ENCODE measurements at places on chromosomes 12 and 14.

DNA sequence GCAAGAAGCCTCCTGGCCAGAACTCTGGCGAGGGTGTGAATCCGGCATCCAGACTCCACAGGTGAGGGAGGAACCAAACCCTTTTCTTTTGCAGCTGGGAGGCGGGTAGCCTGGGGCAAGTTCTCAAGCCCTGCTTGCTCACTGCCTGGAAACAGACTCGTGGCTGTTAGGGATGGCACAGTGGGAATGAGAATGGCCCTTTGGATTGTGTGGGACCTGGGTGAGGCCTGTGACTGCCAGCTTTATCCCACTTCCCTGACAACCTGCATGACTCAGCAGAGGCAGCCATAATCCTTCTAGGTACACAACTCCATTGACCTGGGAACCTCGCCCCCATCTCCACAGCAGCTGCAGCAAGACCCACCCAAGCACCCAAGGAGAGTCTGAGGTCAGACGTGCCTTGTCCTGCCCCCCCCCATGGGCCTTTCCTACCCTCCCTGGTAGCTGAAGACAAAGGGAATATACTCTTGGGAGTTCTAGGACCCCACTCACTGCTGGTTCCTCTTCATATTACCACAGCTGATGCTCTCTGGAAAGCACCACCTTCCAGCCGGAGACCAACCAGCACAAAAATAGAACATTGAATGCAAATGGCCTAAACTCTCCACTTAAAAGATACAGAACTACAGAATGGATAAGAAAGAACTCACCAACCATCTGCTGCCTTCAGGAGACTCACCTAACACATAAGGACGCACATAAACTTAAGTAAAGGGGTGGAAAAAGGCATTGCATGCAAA, 5.1 kb upstream of the GPR33 start:
- DNase-seq: no peak

GRCh38 chr12:27583057-27583797, 59.2 kb downstream of the PPFIBP1 start:
- DNase-seq: no peak

GRCh38 chr12:128817111-128818015, 6.4 kb downstream of the SLC15A4 start:
- DNase-seq: peak; percentile 33

DNA sequence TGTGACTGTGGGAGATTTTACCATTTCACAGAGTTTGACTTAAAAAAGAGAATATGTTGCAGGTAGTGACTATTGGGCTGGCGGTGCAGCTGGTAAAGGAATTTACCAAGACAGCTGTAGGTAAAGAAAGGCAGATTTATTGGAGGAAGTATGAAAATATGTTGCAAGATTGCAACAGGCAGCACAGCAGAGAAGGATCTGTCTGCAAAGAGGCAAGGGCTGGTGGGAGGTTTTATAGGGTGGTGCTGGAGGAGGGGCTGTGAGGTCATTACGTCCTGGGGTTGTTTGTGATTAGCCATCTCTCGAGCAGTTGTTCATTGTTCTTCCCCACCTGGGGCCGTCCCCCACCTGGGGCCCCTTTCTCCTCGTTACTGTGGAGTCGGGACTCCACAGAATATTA, 62.1 kb downstream of the ACACB start:
- DNase-seq: no peak

GRCh38 chr12:20211541-20211940, 156.8 kb upstream of the PDE3A start:
- no peak for DNase-seq

All from foreskin melanocyte (primary cell).